ENCODE measurements at places on chromosomes 1 and 21. TPM values are rescaled to one million over a fixed set of nuclear protein-coding genes. Genes with fewer than 3 reads are reported as not detected.

The SPRR5 gene
- not detected for total RNA-seq

The MPL gene
- total RNA-seq, result 0.18 TPM

The ELAVL4 gene
- not detected for total RNA-seq

The IL24 gene
- not detected for total RNA-seq

The CD1E gene
- total RNA-seq, result not detected

The FRRS1 gene
- 4.8 TPM for total RNA-seq

The B3GALNT2 gene
- total RNA-seq, result 30.0 TPM

The CSF3R gene
- not detected for total RNA-seq

The RGS8 gene
- total RNA-seq, result not detected

The VANGL1 gene
- total RNA-seq, result 24.8 TPM

The FMN2 gene
- not detected for total RNA-seq

The RAB7B gene
- not detected for total RNA-seq

The BOLA1 gene
- 10.8 TPM for total RNA-seq

The FLG gene
- total RNA-seq, result not detected

The TBCE gene
- 28.6 TPM for total RNA-seq

The DDX20 gene
- total RNA-seq, result 15.9 TPM

The NES gene
- total RNA-seq, result 269 TPM

The TPM3 gene
- total RNA-seq, result 927 TPM

The AKNAD1 gene
- not detected for total RNA-seq

The PPM1J gene
- total RNA-seq, result 1.7 TPM

The OR2T35 gene
- total RNA-seq, result not detected

The TFF3 gene
- 0.93 TPM for total RNA-seq

The NTMT2 gene
- not detected for total RNA-seq

The LCE2A gene
- not detected for total RNA-seq

The OR2T11 gene
- not detected for total RNA-seq

The CBR1 gene
- total RNA-seq, result 41.3 TPM

The ARHGAP30 gene
- total RNA-seq, result not detected

The TCHHL1 gene
- total RNA-seq, result not detected

The AIRE gene
- 0.11 TPM for total RNA-seq

The TNFRSF18 gene
- not detected for total RNA-seq

The PLA2G2C gene
- not detected for total RNA-seq

The MAP3K21 gene
- 0.95 TPM for total RNA-seq

The SASS6 gene
- 6.5 TPM for total RNA-seq

The WDR64 gene
- total RNA-seq, result not detected

The HSF2BP gene
- total RNA-seq, result 0.67 TPM

The DMBX1 gene
- total RNA-seq, result not detected

The PADI1 gene
- not detected for total RNA-seq

The PTPN22 gene
- not detected for total RNA-seq

The CD48 gene
- not detected for total RNA-seq

The CLCA4 gene
- not detected for total RNA-seq

The SH3D21 gene
- 5.1 TPM for total RNA-seq

The PHC2 gene
- total RNA-seq, result 79.0 TPM

The ACTL8 gene
- not detected for total RNA-seq

The VASH2 gene
- total RNA-seq, result 1.4 TPM

The CELA2B gene
- total RNA-seq, result not detected

The PDE4B gene
- total RNA-seq, result 69.8 TPM

The SLAMF6 gene
- not detected for total RNA-seq

The MMEL1 gene
- total RNA-seq, result 1.1 TPM

The SLC45A3 gene
- 16.9 TPM for total RNA-seq
